Immature natural killer cell (primary cell): ENCODE measurements at places on chromosomes 6 and 20.

DNA sequence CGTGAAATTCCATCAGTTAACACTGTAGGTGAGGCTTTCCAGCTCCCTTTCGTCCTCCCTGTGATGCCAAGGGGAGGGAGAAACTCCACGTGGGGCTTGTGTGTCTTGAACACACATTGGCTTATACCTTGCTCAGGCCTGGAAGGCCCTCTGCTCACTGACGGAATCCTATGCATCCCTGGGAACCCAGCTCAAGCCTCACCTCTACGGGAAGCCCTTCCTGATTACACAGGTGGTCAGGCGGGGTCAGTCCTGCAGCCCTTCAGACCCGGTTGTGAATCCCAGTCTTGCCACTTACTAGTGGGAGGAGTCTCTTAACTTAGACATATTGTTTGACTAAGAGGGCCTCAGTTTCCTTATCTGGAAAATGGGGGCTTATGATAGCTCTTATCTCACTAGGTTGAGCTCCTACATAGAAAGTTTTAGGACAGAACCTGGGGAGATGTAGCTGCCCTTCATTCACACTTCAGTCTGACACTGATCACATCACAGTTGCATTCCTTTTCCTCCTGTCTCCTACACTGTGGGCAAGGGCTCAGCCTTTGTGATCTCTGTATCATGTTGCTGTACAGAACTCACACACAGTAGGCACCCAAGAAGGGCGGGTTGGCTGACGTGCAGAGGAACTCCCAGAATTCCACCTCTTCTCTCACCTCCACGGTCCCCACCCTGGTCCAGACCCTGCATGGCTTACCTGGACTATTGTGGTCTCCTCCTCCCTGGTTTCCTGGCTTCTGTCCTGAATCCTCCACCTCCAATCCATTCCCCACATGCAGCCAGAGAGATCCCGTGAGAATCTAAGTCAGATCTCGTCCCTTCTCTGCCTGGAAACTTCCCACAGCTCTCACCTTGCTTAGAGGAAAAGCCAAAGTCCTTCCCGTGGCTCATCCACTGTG, 129.6 kb downstream of the CEBPB start:
- no peak for DNase-seq

DNA sequence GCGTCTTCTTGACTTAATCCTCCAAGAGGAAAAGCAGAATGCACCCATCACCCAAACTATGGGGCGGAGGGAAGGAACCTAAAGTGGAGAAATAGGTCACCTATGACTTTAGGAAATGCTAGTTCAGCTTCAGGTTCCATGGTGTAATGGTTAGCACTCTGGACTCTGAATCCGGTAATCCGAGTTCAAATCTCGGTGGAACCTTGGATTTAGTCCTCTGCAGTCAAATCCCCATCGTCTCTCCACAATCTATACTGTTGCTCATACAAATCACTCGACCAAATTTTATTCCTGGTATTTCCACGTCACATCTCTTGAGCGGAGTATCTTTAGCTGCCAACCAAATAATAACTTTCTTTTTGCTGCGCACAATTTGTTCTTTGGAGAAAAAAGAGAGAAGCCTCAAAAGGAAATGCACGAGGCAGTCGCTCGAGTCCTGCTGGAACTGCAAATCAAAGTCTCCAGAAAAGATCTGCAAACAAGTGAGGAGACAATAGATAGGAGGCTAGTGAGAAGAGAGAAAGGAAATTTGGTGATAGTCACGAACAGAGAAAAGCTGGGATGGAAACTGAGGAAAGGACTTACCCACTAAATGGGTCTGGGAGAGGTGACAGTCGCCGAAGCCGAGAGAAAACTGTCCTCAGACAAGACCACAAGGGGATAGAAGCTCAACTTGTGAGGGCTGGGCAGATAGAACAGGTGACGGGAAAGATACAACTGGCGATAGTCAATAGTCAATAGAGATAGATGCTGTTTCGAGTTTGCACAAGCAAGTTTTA, 16.6 kb downstream of the POM121L2 start:
- no peak for DNase-seq

DNA sequence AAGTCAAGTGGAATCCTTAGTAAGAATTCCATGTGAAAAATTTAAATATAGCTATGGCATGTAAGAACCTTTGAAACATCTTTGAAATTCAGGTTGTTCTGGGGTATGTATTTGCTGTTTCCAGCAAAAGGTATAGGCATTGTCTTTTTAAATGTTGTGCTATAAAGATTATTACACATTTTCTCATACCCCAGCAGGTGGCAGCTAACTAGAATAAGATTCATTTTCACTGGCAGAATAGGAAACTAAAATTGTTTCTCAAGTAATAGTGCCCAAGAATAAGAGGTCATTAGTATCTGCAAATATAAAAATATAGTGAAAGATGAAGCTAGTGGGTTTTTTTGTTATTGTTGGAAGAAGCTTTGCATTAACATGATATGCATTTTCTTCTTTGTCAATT, 1.8 kb downstream of the GRIK2 start:
- DNase-seq, result no peak

DNA sequence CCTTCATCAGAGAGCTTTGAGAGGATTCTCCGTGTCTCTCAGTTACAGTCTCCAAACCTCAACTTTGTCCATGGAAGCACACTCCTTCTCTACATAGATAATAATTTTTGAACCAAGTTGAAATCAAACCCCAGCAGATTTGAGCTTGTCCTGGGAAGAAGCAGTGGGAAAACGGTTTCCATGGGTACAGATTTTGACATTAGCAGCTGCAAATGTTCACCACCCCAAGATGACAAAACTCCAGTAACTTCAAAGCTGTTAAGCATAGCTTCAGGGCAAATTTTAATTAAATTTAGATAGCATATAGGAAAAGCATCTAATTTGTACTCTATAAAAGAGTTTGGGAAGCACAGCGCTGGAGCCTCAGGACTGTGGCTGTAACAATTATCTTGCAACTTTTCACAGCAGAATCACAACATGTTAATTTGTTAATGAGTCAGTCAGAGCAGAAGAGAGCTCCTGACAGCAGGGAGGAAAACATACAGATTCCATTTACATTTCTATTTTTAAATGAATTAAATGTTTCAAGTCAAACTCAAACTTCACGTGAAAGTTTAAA, 240.7 kb downstream of the BMP7 start:
- DNase-seq, result no peak

DNA sequence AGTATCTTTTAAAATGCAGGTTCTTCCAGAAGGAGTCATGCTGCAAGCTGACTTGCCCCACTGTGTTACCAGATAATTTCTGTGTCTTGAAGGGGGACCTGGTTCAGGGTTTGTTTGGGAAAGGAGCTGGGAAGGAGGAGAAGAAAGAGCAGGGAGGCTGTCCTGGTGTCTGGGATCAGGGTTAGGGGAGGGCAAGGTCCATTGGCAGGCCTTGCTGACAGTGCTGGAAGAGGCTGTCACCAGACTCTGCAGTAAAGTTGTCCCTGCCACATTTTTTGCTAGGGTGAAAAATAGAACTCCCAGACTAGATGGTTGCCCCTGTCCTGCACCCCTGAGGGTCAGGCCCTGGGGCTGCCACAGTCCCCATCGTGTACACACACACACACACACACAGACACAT, 14.9 kb downstream of the GLP1R start:
- no peak for DNase-seq

DNA sequence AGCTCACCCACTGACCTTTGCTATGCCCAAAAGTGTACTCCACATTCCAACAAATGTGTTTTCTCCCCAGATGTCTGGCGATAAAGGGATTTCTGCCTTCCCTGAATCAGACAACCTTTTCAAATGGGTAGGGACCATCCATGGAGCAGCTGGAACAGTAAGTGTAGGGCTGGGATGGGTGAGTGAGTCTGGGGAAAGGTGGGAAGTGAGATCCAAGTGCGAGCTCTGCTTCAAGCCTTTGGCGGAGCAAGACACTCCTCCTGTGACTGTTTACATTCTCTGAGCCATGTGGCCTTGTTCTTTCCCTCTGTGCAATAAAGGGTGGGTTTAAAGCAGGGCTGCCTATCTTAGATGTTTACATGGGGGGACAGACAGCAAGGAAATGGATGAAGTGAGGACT, 1.9 kb downstream of the UBE2C start:
- no peak for DNase-seq

DNA sequence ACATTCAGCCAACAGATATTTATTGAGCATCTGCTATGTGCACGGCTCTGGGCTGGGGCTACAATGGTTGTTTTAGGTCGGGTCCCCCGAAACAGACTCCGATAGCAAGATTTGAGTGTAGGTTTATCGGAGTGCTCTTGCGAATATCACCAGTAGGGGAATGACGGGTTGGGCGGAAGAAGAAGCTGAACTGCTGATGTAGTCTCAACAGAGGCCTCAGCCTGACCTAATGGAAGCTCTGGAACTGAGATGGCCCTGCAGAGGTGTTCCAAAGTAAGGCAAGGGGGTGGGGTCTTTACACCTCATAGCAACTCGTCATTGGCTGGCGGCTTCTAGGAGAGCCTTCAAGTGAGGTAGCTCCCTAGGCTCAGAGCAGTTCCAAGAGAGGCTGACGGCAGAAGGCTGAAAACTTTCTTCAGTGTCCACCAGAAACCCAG, 1.1 kb downstream of the L3MBTL1 start:
- no peak for DNase-seq

DNA sequence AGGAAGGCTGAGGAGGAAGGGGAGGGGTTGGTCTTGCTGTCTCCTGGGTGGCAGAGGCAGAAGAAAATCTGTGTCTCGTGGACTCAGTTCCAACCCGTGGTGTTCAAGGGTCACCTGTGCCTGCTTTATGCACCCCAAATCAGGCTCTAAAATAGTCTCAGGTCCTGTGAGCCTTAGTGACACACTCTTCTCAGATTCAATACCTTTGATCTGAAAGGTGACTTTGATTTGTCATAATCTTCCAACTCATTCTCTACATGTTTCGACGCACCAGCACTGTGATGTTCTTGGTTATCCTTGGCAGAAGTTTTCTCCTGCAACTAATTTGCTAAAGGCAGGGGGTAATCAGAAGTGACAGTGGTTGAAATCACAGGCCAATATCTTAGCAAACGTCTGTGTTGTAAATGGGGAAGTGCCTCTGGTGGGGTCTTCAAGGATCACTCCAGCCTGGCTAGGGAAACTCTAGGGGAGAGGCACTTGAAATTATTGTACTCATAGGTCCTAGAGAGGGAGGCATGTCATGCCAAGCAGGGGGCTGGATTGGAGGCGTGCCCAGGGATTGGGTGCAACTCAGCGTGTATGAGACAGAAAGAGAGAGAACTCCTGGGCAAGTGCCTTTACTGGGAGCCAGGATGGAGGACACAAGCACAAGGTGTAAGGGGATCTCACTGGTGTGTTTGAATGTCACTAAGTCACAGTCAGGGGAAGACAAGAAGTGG, 19.0 kb upstream of the PRND start:
- no peak for DNase-seq

- no peak for DNase-seq
Measured at GRCh38 chr6:110378552-110378951, 20.4 kb upstream of the METTL24 start.

DNA sequence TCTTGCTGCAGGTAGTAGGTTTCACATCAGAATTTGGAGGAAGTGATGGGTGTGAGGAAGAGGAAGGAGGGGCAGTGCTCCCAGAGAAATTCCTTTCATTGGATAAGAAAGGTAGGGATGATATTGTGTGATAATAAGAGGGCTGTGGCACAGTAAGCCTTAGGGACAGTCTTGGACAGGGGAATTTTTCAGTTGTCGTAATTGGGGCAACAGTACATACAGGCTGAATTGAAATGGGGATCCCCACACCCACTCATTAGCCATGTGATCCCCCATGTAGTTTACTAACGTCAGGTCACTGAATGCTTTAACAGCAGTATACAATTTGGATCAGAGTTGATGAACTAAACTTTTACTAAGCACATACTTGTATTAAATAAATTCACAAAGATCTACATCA, 79.4 kb downstream of the FOXO3 start:
- no peak for DNase-seq

- no peak for DNase-seq
Measured at GRCh38 chr6:128518434-128519131, 1.8 kb downstream of the PTPRK start.

DNA sequence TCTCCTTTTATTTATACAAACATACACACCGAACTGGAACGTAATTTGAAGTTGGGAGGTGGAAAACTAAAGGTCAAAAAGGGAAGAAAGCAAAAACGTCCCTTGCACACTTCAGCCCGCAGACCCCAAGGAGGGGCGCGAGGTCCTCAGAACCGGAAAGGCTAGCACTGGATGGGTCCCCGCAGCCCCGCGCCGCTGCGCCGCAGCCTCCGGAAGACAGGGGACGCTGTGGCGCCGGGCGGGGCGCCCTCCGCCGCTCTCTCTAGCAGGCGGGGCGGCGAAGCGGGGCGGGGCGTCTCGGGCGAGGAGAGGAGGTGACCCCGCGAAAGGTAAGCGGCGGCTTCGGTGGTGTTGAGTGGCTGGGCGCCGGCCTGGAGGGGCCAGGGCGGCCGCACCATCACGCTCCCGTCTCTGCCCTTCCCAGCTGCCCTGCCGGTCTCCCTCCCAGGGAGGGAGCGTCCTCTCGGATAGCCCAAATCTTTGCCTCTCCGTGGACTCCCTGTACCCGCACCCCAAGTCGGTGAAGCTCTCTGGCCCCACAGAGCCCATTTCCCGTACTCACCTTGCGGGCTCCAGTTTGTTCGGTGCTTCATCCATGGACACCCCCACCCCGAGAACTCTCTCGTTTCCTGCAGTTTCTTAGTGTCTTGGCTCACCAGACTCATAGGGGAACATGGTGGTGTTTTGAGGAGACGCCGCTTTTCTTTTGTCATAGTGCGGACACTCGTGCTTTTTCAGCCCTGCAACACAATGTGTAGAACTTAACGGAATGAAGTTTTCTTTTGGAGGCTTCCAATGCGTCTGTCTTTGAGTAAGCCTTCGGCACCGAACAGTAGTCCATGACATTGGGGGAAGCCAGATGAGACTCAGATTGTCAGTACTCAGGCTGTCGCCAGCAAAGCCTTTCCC, at the start of gene SMIM8:
SMIM8 (plus strand) TSS at position 285 of the 909 bp plus-strand sequence. CDS start 14,444 bp downstream, outside the sequence.
- DNase-seq, result peak; percentile 76

GRCh38 chr6:3895805-3896204, 46.6 kb downstream of the FAM50B start:
- DNase-seq, result no peak
